ENCODE measurements at places on chromosomes 2 and 18. TPM values are rescaled to one million over a fixed set of nuclear protein-coding genes. Genes with fewer than 3 reads are reported as not detected.

The GALNT3 gene
- 1.2 TPM for total RNA-seq

The PROC gene
- total RNA-seq = under 0.01 TPM

The ODC1 gene
- total RNA-seq = 403 TPM

The ZNF396 gene
- 2.0 TPM for total RNA-seq

The HPCAL1 gene
- 27.1 TPM for total RNA-seq

The AMMECR1L gene
- total RNA-seq = 17.2 TPM

The IL36RN gene
- total RNA-seq = under 0.01 TPM
